ENCODE measurements at places on chromosomes 7 and 10. TPM values are rescaled to one million over a fixed set of nuclear protein-coding genes. Genes with fewer than 3 reads are reported as not detected.

GRCh38 chr7:151409667-151410404 is at the start of gene WDR86:
WDR86 (minus strand) TSS chr7:151410038; CDS start chr7:151409589, 449 bp downstream.
- no peak for DNase-seq
- H3K36me3 ChIP-seq, result no peaks in the 10 kb centered on the region
- peak within 1 kb of the TSS; percentile 52 for H3K4me3 ChIP-seq
- H3K27ac ChIP-seq, result no peak within 1 kb of the TSS
- H3K27me3 ChIP-seq, result peaks cover 57% of the 10 kb centered on the region

DNA sequence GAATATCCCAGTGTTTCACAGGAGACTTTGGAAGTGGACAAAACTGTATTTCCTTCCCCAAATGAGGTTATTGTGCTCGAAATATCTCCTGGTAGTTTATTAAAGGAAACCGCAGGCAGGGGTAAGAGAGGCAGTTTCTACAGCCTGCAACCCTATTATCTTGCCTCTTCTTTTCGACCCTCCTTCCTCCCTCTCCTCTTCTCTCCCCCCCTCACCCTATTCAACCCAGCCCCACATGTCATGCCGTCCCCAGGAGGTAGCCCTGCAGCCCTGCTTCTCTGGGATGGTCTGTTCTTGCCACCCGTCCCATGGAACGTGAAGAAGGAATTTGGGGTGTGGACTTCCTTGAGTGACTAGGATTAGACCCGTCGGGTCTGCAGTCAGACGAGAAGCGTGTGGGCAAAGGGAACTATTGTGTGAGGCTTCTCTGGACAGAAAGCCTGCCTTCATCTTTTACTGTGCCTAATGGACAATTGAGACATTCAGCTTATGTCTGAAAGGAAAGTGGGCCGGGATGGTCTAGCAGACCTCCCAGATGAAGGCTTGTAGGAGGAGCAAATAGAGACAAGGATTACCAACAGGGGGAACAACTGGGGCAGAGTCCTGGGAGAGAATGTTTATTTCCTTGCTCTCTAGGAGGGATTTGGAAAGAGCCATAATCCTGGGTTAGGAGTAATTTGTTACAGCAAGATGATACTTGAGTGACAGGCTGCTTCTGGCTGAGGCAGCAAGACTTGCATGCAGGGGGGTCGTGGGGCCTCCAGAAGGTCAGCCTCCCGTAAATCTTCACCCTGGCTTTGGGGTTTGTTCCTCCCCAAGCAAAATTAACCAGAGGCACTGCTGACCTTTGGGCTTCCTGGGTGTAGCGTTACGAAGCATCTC is 77.8 kb downstream of the TCF7L2 start:
- H3K4me3 ChIP-seq, result no peak overlapping the region
- no peak overlapping the region for H3K27ac ChIP-seq

- no peak overlapping the region for H3K27ac ChIP-seq
- peaks cover 1% of the 10 kb centered on the region for H3K27me3 ChIP-seq
- H3K4me3 ChIP-seq, result no peak overlapping the region
- DNase-seq, result no peak
- no peaks in the 10 kb centered on the region for H3K36me3 ChIP-seq
These were observed 148.6 kb downstream of the PTPRN2 start for GRCh38 chr7:158439035-158439434.

GRCh38 chr7:14419531-14419930 is 430.1 kb upstream of the ETV1 start:
- H3K27me3 ChIP-seq, result no peaks in the 10 kb centered on the region
- H3K27ac ChIP-seq, result no peak overlapping the region
- DNase-seq, result no peak
- no peaks in the 10 kb centered on the region for H3K4me1 ChIP-seq
- no peak overlapping the region for H3K4me3 ChIP-seq

DNA sequence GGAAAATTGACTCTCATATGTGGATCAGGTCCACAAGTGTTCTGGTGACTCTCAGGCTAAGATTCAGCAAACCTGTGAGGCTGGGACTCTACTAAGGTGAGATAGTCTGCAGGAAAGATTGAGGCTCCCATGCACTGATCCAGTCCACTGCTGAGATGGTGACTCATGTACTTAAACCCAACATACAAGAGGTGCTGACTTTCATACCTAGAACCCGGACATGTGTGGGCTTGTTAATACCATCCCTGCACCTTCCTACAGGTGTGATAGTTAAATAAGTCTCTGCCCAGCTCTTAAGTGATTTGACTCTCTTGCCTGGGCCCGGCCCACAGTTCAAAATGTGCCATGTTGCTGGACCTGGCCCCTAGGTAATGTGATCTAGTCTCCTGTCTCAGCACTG is 27.1 kb upstream of the ZNF107 start:
- H3K27ac ChIP-seq, result no peak overlapping the region
- no peaks in the 10 kb centered on the region for H3K36me3 ChIP-seq
- DNase-seq, result no peak
- H3K4me1 ChIP-seq, result no peaks in the 10 kb centered on the region
- H3K4me3 ChIP-seq, result no peak overlapping the region
- no peaks in the 10 kb centered on the region for H3K27me3 ChIP-seq

DOCK1 gene
- total RNA-seq, result 1.5 TPM

- no peaks in the 10 kb centered on the region for H3K4me1 ChIP-seq
- no peaks in the 10 kb centered on the region for H3K27me3 ChIP-seq
- H3K36me3 ChIP-seq, result no peaks in the 10 kb centered on the region
These were observed 32.2 kb downstream of the BAIAP2L1 start for GRCh38 chr7:98368716-98369115.

DNA sequence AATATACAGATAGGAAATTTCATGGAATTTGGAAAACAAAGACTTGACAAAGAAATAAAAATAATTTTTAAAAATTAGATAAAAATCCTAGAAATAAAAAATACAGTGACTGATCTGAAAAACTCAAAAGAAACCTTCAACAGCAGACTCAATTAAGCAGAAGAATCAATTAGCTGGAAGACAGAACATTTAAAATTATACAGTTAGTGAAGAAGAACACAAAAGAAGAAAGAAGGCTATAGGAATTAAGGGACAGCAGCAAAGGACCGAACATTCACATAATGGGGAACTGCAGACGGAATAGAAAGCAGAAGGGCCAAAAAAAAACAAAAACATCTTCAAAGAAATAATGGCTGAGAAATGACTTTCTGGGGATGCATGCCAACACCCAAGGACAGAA is 314.5 kb downstream of the CRPPA start:
- DNase-seq, result no peak
- H3K27me3 ChIP-seq, result no peaks in the 10 kb centered on the region
- H3K4me3 ChIP-seq, result no peak overlapping the region
- H3K27ac ChIP-seq, result no peak overlapping the region
- no peaks in the 10 kb centered on the region for H3K36me3 ChIP-seq

- H3K27me3 ChIP-seq, result no peaks in the 10 kb centered on the region
- DNase-seq, result no peak
- no peak overlapping the region for H3K27ac ChIP-seq
- no peak overlapping the region for H3K4me3 ChIP-seq
- peaks cover 39% of the 10 kb centered on the region for H3K4me1 ChIP-seq
These were observed 30.0 kb upstream of the PCGF5 start for GRCh38 chr10:91190388-91190870.

SLC13A4 gene
- total RNA-seq, result not detected

GRCh38 chr7:137020351-137020750 is 151.9 kb downstream of the CHRM2 start:
- H3K27me3 ChIP-seq, result no peaks in the 10 kb centered on the region
- no peak for DNase-seq
- H3K36me3 ChIP-seq, result no peaks in the 10 kb centered on the region
- H3K27ac ChIP-seq, result no peak overlapping the region

PLEKHA1 gene
- total RNA-seq, result 3.5 TPM

SFR1 gene
- 12.1 TPM for total RNA-seq

DNA sequence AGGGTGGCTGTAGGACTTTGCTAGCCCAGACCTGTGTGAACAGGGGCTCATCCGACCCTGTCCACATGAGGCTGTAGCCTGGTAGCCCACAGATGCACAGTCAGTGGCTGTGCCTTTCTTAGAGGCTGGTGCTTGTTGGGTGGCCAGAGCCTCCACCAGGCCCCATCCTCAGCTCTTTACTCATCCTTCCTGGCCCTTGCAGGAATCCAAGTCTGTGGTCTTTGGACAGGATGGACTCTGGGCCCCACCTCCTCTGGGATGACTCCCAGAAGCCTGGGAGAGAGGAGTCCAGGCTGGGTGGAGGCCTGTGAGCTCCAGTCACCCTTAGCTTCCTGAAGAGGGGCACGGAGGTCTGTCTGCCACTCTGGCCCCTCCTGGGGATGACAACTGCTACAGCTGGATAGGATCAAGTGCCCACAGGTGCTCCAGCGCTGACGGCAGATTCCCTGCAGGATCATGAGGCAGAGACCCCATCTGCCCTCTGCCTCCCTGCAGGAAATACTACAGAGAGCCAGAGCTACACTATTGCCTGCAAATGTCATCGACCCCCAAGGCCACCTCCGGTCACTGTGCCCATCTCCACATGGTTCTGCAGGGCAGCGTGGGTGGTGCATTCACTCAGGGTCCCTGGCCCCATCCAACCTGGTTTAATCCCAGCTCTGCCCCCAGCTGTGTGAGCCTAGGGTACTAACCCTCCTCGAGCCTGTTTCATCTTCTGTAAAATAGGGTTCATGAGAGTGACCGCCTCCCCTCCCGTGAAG is 114.5 kb downstream of the PTPN20 start:
- H3K27ac ChIP-seq, result no peak overlapping the region
- H3K36me3 ChIP-seq, result no peaks in the 10 kb centered on the region
- no peak overlapping the region for H3K4me3 ChIP-seq

GRCh38 chr10:27457966-27458365 is 46.1 kb upstream of the RAB18 start:
- H3K27me3 ChIP-seq, result peaks cover 11% of the 10 kb centered on the region
- no peak overlapping the region for H3K27ac ChIP-seq
- no peak overlapping the region for H3K4me3 ChIP-seq
- H3K4me1 ChIP-seq, result peaks cover 7% of the 10 kb centered on the region
- no peak for DNase-seq

MALRD1 gene
- not detected for total RNA-seq

CPXM2 gene
- not detected for total RNA-seq

CAMK2B gene
- total RNA-seq, result 1.6 TPM

- peaks cover 36% of the 10 kb centered on the region for H3K27me3 ChIP-seq
- no peak overlapping the region for H3K27ac ChIP-seq
- DNase-seq, result peak; percentile 44
- no peak overlapping the region for H3K4me3 ChIP-seq
- H3K4me1 ChIP-seq, result no peaks in the 10 kb centered on the region
- H3K36me3 ChIP-seq, result no peaks in the 10 kb centered on the region
These were observed 64.6 kb downstream of the JCAD start for GRCh38 chr10:29994811-29995210.

TRIM24 gene
- 16.6 TPM for total RNA-seq

DNA sequence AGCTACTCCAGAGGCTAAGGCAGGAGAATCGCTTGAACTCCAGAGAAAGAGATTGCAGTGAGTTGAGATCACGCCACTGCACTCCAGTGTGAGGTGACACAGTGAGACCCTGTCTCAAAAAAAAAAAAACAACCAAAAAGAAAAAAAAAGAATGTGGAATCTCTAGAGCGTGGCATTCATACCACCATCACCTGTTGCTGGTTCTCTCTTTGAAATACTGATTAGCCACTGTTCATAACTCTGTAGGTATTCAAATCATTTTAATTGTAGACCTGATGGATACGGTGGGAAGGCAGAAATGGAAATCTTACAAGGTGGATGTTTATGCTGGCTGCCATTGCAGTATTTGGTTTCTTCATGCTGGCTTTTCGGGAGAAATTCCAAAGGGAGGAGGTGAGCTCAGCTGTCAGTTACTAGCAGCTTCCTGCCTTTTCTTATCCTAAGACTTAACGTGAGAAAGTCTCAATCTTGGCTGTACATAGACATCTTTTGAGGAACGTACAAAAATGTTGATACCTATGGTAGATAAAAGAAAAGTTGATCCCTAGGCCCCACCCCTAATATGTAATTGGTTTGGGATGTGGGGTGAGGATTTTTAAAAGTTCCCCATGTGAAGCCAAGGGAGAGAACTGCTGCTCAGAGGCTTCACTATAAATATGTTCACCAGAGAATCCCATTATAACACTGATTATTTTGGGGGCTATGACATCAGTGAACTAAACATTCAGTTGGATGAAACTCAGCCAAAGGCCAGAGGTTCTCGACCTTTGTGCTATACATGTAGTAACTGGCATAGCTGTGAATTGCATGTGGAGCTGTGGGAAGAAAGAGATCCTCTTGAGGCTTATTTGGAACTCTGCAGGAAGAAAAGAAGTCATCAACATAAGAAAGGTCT is 26.9 kb upstream of the MKLN1 start:
- no peak for DNase-seq
- no peaks in the 10 kb centered on the region for H3K36me3 ChIP-seq
- H3K27me3 ChIP-seq, result peaks cover 6% of the 10 kb centered on the region
- H3K4me3 ChIP-seq, result no peak overlapping the region

DNA sequence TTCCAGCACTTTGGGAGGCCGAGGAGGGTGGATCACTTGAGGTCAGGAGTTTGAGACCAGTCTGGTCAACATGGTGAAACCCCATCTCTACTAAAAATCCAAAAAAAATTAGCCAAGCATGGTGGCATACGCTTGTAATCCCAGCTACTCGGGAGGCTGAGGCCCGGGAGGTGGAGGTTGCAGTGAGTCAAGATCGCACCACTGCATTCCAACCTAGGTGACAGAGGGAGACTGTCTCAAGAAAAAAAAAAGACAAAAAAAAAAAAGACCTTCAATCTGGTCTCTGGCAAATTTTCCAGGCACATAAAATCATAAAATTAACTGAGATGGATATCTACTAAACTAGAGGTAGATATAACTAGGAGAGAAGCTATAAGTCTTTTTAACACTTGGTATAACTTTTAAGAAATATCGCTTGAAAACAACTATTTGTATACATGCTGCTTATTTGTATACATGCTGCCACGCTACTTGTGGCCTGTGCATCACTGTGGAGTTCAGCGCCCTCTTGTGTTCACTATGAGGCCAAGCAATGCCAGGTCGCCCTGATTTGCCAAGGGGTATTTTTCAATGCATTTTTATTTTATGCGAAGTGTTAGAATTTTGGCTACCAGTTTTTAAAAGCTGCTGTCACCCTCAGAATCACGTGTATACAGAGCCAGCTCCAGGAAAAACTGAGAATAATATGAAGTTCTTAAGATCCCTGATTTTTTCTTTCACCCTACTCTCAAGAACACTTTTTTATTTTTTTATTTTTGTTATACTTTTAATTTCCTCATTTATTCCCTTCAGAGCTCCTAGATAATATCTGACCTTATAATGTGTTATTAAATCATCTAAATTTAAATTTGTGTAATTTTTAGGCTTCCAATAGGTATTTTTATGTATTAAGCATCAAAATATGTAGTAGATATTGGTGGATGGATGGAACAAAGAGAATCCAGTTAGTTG is 26.7 kb downstream of the CYCS start:
- no peak overlapping the region for H3K27ac ChIP-seq
- H3K4me1 ChIP-seq, result peaks cover 10% of the 10 kb centered on the region
- peaks cover 7% of the 10 kb centered on the region for H3K27me3 ChIP-seq
- H3K36me3 ChIP-seq, result no peaks in the 10 kb centered on the region
- peak; percentile 88 for DNase-seq
- H3K4me3 ChIP-seq, result no peak overlapping the region

GRCh38 chr7:113331155-113331898 is 213.0 kb upstream of the SMIM30 start:
- H3K36me3 ChIP-seq, result no peaks in the 10 kb centered on the region
- no peaks in the 10 kb centered on the region for H3K4me1 ChIP-seq
- no peak overlapping the region for H3K27ac ChIP-seq

Data from activated CD4-positive, alpha-beta T cell treated with anti-CD3 and anti-CD28 coated beads, Interleukin-2, amount 10 ng/mL, durations not matched to agents 24 days and 14 days (primary cell).